Osteocyte (in vitro differentiated cells): ENCODE measurements at places on chromosomes 4 and X.

DNA sequence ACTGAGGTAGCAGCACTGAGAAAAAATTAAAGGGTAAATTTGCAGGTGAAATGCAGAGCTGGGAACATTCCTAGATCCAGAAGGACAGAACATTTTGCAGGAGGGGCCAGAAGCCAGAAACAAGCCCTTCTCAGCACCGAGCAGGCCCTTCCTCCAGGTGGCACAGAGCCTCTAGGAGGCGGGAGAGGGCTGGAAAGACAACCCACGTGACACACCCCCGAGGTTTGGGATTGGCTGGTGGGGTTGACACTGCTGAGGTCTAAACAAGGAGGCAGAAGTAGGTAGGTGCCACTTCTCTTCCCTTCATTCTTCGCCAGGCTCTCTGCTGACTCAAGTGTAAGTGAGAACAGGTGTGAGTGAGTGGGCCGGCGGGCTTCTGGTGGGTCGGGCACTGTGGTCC is at the start of gene PAGE4:
PAGE4 (plus strand) TSS at position 288 of the 400 bp plus-strand sequence. CDS start 1,126 bp downstream, outside the sequence.
- DNase-seq, result no peak

- no peak for DNase-seq
Observed at GRCh38 chr4:104420766-104421165, 73.9 kb downstream of the CXXC4 start.

DNA sequence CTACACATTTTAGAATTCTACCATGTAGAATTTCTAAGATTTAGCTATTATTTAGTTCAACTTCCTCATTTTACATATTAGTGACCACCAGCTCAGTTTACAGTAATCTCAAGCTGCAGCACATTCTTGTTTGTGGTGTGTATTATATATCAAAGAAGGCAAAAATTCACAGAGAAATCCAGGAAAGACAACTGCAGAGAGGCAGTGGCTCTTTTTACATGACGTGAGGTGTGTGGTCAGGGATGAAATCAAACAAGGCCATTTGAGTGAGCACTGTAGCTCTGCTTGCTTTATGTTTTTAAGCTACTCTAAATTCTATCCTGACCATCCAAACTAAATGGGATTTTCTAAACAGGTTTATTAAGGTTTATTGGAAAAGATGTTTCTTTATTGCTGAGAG is 71.1 kb downstream of the COL25A1 start:
- DNase-seq, result no peak

GRCh38 chrX:25020391-25020904 is 4.7 kb upstream of the ARX start:
- DNase-seq, result no peak

- DNase-seq, result no peak
Observed at GRCh38 chr4:117740736-117741135, 293.6 kb upstream of the NDST3 start.

- DNase-seq, result no peak
Observed at GRCh38 chrX:41110801-41111625, 25.8 kb downstream of the USP9X start.

GRCh38 chr4:39470402-39470801 is 11.5 kb downstream of the LIAS start:
- no peak for DNase-seq

GRCh38 chrX:50067435-50068284 is 133.1 kb downstream of the AKAP4 start:
- no peak for DNase-seq

DNA sequence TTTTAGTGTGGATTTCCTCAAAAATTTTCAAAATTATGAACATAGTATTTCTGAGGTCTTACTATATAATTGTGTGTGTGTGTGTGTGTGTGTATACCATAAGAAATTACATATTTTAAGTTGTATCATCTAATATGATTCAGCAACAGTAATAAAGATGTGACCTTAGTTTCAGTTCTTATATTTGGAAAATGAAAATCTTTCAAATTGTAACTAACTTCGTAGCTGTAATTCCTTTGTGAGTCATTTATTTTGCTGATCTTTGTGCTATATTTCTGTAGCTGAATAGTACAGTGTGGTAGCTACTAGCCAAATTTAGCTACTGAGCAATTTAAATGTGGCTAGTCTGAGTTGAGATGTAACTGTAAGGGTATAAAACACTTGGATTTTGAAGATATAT is 116.4 kb downstream of the RAP1GDS1 start:
- no peak for DNase-seq

DNA sequence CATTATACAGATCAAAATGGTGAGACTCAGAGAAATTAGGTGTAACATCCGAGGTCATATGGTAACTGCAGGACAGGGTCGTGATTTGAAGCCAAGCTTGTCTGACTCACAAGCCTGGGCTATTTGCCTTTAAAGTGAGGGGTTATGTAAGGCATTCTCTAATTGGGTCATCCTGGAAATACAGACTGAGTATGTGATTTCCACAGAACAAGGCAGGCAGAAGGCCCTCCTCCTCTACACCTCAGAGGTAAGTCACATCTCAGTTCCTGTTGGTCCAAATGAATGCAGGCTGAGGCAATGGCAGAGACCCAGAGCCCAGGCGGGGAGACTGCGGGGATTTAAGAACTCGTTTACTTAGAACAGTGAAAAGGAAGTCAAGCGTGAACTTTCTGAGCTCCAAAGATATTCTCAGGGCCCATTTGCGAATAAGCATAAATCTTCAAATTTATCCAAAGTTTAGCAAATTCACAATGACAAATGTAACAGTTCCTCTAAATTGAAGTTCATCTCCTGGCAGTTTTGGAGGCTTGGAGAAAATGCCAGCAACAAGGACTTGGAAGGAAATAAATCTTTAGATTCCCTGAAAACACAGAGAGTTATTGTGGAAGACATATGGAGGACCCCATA is 153.3 kb downstream of the LDB2 start:
- DNase-seq, result no peak

DNA sequence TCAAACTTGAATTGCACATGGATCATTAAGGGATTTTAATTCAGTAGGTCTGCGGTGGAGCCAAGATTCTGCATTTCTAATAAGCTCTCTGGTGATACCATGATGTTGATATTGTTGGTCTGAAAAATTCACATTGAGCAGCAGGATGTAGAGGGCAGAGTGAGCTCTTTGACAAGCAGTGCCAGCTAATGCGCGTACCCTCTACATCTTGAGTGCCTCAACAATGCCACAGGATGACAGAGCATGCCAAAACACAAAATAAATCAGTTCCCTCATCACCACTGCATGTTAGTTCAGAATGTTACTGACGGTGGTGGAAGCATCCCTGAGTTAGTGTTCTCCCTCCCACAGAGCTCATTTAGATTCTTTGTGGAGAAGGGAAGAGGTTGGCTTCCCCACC is 23.5 kb downstream of the IL1RAPL1 start:
- DNase-seq, result no peak

DNA sequence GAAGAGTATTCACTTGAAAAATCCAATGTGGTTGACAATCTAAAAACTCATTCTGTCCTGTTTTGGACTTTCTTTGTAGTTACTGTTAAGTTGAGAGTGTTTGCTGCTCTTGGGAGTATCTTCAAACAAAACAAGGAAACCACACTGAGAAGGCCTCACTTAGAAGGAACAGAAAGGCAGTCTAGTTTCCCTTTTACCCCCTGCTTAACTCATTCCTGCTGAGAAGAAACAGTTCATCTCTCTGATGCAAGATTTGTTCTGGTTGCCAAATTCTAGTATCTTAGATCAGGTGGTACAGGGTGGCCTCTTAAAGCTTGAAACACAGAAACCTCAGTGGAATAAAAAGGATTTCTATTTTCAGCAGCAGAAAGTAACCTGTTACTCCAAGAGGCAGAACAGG is 41.4 kb downstream of the GUCY2F start:
- DNase-seq, result no peak

- DNase-seq, result no peak
Observed at GRCh38 chr4:74499986-74500781, 55.2 kb downstream of the AREG start.

- no peak for DNase-seq
Observed at GRCh38 chrX:31126205-31126604, 54.4 kb upstream of the FTHL17 start.

GRCh38 chr4:97121493-97121892 is 1021.8 kb downstream of the STPG2 start:
- DNase-seq, result no peak

GRCh38 chrX:68121371-68121770 is 311.9 kb downstream of the OPHN1 start:
- DNase-seq, result no peak

GRCh38 chr4:123444290-123444731 is 47.7 kb downstream of the SPRY1 start:
- no peak for DNase-seq

DNA sequence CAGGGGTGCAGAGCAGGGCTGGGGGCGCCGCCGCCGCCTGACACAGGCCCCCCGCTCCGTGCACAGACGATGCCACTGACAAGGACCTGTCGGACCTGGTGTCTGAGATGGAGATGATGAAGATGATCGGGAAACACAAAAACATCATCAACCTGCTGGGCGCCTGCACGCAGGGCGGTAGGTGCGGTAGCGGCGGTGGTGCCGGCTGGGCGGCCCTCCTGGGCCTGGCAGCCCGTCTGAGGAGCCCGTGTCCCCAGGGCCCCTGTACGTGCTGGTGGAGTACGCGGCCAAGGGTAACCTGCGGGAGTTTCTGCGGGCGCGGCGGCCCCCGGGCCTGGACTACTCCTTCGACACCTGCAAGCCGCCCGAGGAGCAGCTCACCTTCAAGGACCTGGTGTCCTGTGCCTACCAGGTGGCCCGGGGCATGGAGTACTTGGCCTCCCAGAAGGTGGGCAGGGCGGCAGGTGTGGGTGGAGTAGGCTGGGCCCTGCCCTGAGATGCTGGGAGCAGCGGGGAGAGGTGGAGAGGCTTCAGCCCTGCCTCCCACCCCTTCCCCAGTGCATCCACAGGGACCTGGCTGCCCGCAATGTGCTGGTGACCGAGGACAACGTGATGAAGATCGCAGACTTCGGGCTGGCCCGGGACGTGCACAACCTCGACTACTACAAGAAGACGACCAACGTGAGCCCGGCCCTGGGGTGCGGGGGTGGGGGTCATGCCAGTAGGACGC is 12.6 kb downstream of the FGFR3 start:
- DNase-seq, result no peak

GRCh38 chr4:151786158-151786495 is 25.3 kb upstream of the GATB start:
- no peak for DNase-seq

- DNase-seq, result no peak
Observed at GRCh38 chr4:181760560-181760959, 482.6 kb upstream of the TENM3 start.

- no peak for DNase-seq
Observed at GRCh38 chrX:66731398-66731797, 92.5 kb upstream of the EDA2R start.

DNA sequence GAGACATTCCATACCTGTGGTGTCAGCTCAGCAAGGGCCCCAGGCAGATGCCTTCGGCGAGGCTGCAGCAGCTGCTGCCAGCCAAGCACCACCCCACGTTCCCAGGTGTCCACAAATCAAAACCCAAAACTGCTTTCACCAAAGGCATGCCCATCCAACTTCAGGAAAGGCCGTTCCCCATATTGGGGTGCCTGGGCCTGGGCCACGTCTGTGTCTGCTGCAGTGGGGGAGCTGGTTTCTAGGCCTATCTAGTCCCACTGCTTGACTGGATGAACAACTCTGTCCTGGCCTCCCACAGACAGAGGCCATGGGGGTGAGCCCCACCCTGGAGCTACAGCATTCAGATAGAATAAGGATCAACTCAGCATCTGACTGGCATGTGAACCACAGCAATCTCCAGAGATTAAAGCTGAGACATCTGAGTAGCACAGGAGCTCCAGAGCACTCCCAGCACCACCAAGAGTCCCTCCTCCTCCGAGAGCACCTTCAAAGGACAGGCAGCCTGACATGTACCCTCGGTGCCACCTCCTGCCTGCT is 37.0 kb downstream of the NAT8L start:
- DNase-seq, result peak; percentile 80

DNA sequence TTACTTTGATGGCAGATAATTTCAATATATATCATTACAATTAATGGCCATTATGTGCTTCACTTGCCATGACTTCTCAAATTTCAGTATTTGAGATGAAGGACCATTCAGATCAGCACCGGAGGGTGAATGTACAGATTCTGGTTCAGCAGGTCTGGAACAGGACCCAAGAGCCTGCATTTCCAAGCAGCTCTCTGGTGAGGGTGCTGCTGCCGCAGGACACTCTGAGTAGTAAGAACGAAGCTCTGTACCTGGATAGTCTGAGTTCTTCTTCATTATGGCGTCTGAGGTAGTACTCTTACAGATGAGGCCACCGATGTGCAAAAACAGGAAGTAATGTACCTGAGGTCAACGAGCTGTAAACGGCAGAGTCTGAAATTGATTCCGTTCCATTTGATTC is 228.2 kb downstream of the FBXW7 start:
- DNase-seq, result no peak

- DNase-seq, result no peak
Observed at GRCh38 chrX:149871940-149872339, 9.0 kb upstream of the MAGEA8 start.

DNA sequence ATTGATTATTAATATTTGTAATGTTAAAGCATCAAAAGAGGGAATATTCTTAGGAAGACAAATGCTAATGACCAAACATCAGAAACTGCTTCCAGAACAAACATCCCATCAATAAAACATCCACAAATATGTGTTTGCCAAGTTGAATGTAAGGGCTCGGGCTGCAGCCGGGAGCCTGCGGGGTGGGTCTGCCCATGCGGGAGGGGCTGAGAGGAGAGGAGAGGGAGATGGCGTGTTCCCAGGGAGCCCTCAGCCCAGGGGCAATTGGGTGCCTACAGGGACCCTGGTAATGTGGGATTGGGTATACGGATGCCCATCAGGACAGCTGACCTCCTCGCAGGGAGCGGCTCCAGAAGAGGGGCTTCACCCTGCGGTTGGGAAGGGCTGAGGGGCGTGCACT is 38.4 kb upstream of the PSAPL1 start:
- no peak for DNase-seq

DNA sequence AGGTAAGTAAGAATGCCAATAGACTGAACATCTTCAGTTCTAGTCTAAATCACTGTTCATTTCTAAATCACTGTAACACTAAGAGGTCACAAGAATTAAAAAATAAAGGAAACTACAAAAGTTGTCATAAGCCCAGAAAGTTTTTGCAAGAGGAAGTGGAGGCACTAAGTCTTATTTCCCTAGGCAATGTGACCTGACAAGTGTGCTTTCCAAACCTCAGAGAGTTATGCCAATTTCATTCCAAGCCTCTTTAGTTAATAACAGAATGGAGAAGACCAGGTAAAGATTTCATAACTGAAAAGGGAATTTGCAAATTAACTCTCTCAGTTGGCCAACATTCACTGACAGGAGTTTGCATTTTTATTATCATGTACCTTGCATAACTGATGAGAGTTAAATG is 40.5 kb downstream of the BBS12 start:
- DNase-seq, result no peak

- no peak for DNase-seq
Observed at GRCh38 chr4:33072298-33073089, 2352.3 kb downstream of the PCDH7 start.

GRCh38 chrX:14697451-14697850 is 168.1 kb downstream of the GLRA2 start:
- no peak for DNase-seq

GRCh38 chr4:180641495-180641894 is 1601.7 kb upstream of the TENM3 start:
- DNase-seq, result no peak

GRCh38 chrX:2176733-2177132 is 324.0 kb downstream of the DHRSX start:
- no peak for DNase-seq
